Spleen (tissue), 13 donors: ENCODE measurements at places on chromosomes 12 and 14.
A peak's percentile ranks its signal among the peaks of the same experiment; 100 is the strongest.

DNA sequence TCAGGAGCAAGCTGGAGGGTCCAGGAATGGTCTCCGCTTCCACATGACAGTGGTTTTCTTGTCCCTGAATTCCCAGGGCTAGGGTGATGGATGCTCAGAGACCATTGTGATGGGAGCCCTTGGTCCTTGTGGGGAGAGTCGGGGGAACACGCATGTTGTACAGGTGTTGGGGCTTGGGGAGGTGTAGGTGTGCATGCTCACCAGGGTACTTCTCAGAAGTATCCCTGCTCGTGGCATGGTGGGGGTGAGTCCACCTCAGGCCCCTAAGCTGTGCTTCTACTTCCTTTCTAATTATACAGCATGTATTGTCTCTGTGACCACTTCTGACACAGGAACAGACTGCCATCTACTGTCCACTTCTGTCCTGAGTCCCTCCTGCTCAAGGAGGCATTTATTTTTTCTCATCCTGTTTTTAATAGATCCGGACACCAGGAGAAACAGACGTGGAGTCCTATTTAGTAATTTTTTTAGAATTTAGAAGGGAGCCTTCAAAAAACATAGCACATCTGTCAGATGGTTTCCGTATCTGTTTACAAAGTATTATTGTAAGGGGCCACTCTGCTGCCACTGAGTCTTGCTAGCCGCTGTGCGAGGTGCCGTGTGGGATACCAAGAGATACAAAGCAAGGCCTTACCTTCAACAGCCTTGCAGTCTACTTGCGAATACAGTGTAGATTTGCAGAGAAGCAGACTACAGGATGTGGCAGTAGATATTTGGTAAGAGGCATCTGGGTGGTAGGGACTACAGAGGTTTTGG is 10.5 kb downstream of the NTF3 start:
- no peak for DNase-seq

- no peak for DNase-seq
These were observed 109.2 kb downstream of the ATXN7L3B start for GRCh38 chr12:74646831-74647230.

- DNase-seq: no peak
These were observed 6.5 kb downstream of the TPH2 start for GRCh38 chr12:71945121-71945520.

DNA sequence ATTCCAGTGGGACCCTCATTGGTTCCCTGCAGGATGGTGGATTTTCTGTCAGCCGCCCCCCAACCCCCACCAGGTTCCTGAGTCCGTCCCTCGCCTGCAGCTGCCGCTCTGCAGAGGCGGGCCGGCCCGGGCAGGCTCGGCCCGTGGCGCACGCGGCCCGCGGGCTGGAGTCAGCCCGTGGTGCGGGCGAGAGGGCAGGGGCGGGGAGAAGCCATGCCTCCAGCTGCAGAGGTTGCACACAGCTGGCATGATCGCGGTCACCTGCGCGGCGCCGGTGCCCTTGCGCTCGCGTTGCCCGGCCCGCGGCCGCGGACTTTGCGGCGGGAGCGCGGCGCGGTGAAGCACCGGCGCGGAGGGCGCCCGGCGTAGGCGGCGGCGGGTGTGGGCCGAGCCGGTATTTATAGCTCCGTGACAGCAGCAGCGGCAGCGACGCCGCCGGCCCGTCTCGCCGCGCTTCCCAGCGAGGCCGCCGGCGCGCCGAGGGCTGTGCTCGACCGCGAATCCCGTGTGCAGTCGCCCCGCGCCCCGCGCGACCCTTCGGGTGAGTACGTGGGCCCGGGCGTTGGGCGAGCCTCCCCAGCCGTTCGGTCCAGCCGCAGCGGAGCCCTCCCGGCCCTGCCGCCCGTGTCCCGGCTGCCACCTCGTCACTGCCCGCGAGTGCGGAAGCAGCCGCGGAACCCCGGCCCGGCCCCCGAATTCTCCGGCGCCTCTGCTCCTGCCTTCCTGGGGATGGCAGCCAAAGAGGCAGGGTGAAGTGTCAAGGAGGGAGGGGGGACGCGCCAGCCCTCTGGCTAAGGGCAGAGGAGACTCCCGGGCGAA is at the start of gene TMEM117:
TMEM117 (plus strand) TSS at position 426 of the 819 bp plus-strand sequence.
- DNase-seq: peak; percentile 95

GRCh38 chr12:29589286-29589820 is 91.9 kb upstream of the OVCH1 start:
- DNase-seq: no peak

GRCh38 chr14:35286003-35286600 is 6.1 kb upstream of the PSMA6 start:
- no peak for DNase-seq

GRCh38 chr12:8771072-8771471 is 51.3 kb upstream of the A2ML1 start:
- DNase-seq: no peak

- no peak for DNase-seq
These were observed 28.1 kb downstream of the GIT2 start for GRCh38 chr12:109968032-109968420.

- DNase-seq: no peak
These were observed 34.6 kb downstream of the P2RX7 start for GRCh38 chr12:121167232-121167820.

DNA sequence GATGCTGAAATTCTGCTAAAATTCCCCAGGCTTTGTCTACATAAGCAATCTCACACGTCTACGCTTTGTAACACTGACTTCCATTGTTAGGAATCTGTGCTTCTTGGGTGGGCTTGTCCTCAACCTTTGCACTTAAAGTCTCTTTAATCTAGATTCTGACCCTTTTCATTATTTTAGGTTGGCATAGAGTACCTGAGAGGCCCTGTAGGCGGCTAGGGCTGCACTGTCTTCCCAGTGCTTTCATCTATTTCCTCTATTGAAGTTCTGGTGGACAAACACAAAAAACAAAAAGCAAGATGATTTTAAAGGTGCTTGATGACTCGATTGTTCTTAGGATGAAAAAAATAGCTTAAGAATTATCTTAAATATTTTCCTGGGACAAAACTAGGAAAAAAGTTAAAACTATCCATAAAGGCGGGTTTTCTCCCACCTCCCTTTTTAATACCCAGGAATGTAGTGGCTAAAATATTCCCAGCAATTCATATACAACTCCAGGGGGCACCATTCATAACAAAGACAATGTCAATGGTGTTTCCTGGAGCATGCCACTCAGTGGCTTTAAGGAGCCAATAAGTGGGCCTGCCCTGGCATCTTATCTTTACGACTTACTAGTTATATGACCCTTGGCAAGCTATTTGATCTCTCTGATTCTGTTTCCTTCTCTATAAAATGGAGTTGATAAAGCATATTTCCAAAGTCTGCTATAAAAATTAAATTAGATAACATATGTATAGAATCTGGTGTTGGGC is 197.5 kb downstream of the STXBP6 start:
- DNase-seq: no peak

DNA sequence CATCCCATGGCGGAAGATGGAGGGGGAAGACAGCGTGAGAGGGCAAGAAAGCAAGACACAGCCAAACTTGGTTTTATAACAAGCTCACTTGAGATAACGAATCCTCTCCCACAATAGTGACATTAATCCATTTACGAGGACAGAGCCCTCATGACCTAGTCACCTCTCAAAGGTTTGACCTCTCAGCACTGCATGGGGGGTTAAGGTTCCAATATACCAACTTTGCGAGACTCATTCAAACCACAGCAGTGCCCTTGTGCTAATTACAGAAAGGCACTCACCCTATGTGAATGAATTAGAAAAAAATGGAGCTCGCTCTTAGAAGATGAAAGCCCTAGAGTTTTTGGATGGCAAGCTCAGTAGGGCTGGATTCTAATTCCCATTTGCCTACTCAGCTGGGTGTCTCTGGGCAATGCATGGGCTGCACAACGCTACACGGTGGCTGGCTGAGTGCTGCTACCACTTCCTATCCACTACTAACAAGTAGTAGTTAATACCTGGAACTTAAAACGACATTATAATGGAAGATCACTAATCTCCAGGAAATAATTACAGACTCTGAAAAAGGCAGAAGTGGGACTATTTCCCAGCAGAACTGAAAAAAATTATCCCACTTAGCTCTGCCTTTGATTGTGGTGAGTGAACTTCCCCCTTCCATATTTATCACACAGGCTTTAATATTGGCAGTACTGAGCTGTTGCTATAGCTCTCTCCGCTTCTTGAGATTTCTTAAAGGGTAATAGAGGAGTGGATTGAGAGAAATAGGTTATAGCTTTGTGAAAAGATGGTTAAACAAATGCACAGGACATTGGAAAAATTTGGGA is 27.5 kb downstream of the TESPA1 start:
- DNase-seq: no peak

DNA sequence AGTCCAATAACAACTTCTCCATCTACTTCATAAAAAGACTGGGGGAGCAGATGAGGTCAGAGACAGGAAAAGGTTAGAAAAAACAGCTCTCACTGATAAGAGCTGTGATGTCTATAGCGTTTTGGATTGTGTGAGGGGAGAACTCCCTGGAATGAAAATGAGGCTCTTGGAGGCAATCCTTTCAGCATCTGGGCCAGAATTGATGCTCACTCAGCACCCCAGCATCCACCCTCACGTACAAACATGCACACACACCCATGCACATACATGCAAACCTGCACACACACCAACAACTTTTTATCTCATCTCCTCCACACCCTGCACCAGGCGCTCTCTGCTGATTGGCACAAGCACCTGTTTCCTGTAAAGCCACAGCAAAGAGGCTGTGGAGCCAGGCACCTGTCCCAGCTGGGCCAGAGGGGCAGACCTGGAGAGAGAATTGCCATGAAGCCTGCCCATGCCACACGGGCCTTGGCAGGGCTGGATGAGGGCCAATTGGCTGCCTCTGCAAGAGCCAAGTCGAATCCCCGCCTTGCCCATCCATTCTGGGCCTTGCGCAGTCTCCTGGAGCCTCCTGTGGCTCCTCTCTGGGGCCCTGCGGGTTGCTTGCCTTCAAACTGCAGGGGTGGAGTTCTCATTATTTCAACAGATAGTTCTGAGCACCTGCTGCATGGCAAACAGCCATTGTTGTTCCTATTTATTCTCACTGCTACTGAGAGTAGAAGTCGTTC is 53.1 kb downstream of the SYNE3 start:
- no peak for DNase-seq

GRCh38 chr12:57739387-57739786 is 845 bp upstream of the AGAP2 start:
- DNase-seq: peak; percentile 51

GRCh38 chr12:104303538-104304151 is at the start of gene EID3:
Gene EID3, plus strand, starts transcription at chr12:104303739. Its CDS starts 196 bp downstream, at chr12:104303935.
- peak; percentile 98 for DNase-seq

- no peak for DNase-seq
These were observed 38.9 kb downstream of the NELL2 start for GRCh38 chr12:44837114-44837755.

DNA sequence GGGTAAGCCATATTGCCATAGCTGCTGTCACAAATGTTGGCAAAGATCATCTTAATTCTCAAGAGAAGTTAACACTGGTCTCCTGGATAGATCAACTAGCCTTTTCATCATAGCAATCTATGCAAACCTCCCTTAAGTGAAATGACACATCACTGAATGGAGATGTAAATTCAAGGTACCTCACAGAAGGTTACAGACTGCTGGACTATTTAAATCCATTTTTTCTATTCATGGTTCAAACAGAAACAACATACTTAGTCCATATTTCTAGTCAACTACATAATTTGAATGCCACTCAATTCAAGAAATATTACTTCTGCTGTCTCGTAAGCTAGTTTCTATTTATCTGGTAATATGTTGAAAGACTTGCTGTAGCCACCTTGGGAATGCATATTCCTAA is 748.3 kb downstream of the C12orf50 start:
- DNase-seq: no peak

DNA sequence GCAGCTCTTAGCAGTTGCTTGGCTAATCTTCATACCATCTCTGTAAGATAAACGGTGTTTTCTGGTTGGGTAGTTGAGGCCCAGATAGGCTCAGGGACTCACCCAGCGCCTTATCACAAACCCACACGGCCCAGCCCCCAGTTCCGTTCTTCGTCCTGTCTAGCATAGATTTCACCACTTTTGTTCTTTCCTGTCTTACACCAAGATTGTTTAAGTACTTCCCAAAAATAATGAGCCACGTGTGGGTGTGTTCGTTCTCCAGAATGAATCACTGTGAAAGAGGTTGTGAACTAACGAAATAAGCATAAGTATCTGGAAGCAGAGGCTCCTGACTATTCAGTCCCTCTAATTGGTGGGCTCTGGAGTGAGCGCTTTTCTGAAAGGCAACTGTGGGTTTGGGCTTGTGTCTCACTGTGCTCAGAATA is 21.4 kb downstream of the ACVR1B start:
- peak; percentile 90 for DNase-seq

DNA sequence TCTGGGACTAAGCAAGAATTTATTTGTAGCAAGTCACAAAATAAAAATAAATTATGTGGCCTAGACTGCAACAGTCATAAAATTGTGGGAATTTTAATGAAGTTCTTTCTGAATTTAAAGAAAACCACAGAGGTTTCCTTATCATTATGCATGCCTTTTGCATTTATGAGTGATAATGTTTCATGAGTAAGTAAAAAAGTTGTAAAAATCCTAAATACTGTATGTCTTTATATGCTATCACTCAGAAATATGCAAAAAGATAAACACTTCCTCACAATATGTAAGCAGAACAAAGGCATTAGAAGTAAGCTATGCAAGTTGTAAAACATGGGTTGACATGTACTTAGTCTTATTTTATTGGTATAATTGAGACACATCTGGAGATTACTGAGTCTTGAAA is 239.4 kb upstream of the PDE3A start:
- DNase-seq: no peak

GRCh38 chr14:34614638-34615037 is 15.3 kb downstream of the SNX6 start:
- no peak for DNase-seq

DNA sequence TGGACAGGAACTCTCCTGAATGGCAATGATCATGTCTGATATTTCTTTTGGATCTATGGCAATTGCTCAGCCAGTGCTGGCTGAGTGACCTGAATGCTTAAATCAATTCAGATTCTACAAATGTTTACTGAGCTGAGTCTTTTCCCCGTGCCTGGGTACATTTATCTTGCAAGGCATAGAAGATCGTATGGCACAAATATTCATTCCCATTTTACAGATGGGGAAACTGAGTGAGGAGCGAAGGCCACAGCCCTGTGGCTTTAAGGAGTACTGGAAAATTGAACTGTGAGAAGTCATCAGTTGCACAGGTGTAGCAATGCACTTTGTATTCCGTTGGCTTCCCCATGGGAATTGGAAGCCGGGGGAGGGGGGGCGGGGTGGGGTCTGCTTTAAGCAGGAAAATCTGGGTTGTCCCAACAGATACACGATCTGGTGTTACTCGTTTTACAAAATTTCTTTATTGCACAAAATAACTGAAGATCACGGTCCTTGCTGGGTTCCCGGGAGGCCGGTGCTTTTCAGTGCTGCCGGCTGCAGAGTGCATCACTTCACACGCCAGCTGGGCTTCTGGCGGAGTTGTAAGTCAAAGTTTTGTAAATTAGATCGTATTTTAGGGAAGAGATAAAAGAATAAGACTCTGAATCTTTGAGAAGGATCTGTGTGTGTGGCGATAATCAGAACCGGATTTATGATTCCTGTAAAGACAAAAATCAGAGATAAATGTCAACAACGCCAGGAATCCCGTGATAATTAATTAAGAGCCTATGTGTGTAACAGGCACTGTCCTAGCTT is 75.0 kb upstream of the MAP1LC3B2 start:
- no peak for DNase-seq

- no peak for DNase-seq
These were observed 279.3 kb upstream of the PDE3A start for GRCh38 chr12:20089077-20089476.

- no peak for DNase-seq
These were observed 1.9 kb upstream of the RAB35 start for GRCh38 chr12:120118321-120119061.

GRCh38 chr12:31315044-31315715 is 10.8 kb downstream of the SINHCAF start:
- DNase-seq: no peak

GRCh38 chr14:101634850-101635748 is 73.8 kb downstream of the DIO3 start:
- no peak for DNase-seq
